Left lung (tissue), 14 donors: ENCODE measurements at places on chromosomes 2 and 18. TPM values are rescaled to one million over a fixed set of nuclear protein-coding genes. Genes with fewer than 3 reads are reported as not detected.
A peak's percentile ranks its signal among the peaks of the same experiment; 100 is the strongest.

SP140 gene
- 1.2 TPM for polyA plus RNA-seq

PRKAG3 gene
- not detected for polyA plus RNA-seq

SCN2A gene
- 0.66 TPM for polyA plus RNA-seq

SLC23A3 gene
- polyA plus RNA-seq = 3.3 TPM

FOXI3 gene
- polyA plus RNA-seq = not detected

CDK5R2 gene
- polyA plus RNA-seq = 0.15 TPM

SPTBN1 gene
- 578 TPM for polyA plus RNA-seq

SPHKAP gene
- polyA plus RNA-seq = 0.92 TPM

GRCh38 chr2:17107151-17107550 lies 411.1 kb downstream of the RAD51AP2 start:
- no peaks in the 10 kb centered on the region for H3K4me1 ChIP-seq
- H3K4me3 ChIP-seq = no peak overlapping the region
- H3K36me3 ChIP-seq = no peaks in the 10 kb centered on the region
- no peak for DNase-seq
- H3K27ac ChIP-seq = no peak overlapping the region
- no peaks in the 10 kb centered on the region for H3K27me3 ChIP-seq

GRCh38 chr2:46097714-46098480 lies 199.3 kb upstream of the EPAS1 start:
- H3K27me3 ChIP-seq = no peaks in the 10 kb centered on the region
- no peaks in the 10 kb centered on the region for H3K36me3 ChIP-seq
- no peak overlapping the region for H3K4me3 ChIP-seq
- H3K4me1 ChIP-seq = peaks cover 30% of the 10 kb centered on the region
- no peak for DNase-seq
- H3K27ac ChIP-seq = peak overlapping the region; percentile 83

GRCh38 chr18:12456441-12456840 lies 48.7 kb downstream of the PRELID3A start:
- H3K27ac ChIP-seq = no peak overlapping the region
- H3K4me3 ChIP-seq = no peak overlapping the region
- no peaks in the 10 kb centered on the region for H3K27me3 ChIP-seq
- H3K36me3 ChIP-seq = no peaks in the 10 kb centered on the region
- DNase-seq = no peak
- H3K4me1 ChIP-seq = no peaks in the 10 kb centered on the region

DNA sequence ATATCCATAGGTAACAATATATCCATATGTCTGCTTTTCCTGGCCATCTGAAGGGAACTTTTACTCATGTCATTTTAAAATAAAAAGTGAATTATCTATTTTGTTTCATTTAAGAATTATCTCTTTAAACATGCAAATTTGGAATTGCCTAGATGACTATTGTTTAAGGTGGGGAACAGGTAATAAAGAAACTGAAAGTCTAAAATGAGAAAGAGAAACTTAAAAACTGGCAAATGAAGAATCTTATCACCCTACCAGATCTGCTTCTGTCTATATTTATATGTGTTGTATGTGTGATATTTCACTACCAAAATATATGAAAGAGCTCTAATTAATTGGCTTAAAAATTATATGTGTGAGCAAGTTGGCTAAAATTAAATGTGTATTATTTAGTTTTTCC lies 243.2 kb upstream of the KCNH7 start:
- no peak overlapping the region for H3K27ac ChIP-seq
- no peak for DNase-seq
- H3K4me3 ChIP-seq = no peak overlapping the region
- no peaks in the 10 kb centered on the region for H3K4me1 ChIP-seq
- no peaks in the 10 kb centered on the region for H3K36me3 ChIP-seq

DNA sequence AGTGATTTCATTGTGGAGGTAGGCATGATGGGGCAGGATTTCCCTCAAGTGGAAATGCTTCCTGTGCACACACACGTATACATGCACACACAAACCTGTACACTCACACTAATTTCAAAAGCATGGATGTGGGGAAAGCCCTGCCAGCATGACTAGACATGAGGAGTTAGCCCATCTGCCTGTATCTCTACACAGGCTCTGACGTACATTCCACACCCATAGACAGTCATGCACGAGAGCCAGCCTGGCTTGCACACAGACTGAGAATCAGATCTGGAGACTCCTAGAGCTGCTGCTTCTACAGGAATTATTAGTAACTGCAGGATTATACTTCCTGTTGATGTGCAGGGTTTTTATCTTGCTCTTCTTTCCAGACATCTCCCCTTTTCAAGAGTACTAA lies 27.3 kb upstream of the NFU1 start:
- H3K4me1 ChIP-seq = no peaks in the 10 kb centered on the region
- H3K4me3 ChIP-seq = no peak overlapping the region
- DNase-seq = no peak

GRCh38 chr2:174617120-174617519 lies 19.5 kb upstream of the WIPF1 start:
- no peak overlapping the region for H3K27ac ChIP-seq
- no peak overlapping the region for H3K4me3 ChIP-seq
- peaks cover 44% of the 10 kb centered on the region for H3K4me1 ChIP-seq
- no peaks in the 10 kb centered on the region for H3K36me3 ChIP-seq

DNA sequence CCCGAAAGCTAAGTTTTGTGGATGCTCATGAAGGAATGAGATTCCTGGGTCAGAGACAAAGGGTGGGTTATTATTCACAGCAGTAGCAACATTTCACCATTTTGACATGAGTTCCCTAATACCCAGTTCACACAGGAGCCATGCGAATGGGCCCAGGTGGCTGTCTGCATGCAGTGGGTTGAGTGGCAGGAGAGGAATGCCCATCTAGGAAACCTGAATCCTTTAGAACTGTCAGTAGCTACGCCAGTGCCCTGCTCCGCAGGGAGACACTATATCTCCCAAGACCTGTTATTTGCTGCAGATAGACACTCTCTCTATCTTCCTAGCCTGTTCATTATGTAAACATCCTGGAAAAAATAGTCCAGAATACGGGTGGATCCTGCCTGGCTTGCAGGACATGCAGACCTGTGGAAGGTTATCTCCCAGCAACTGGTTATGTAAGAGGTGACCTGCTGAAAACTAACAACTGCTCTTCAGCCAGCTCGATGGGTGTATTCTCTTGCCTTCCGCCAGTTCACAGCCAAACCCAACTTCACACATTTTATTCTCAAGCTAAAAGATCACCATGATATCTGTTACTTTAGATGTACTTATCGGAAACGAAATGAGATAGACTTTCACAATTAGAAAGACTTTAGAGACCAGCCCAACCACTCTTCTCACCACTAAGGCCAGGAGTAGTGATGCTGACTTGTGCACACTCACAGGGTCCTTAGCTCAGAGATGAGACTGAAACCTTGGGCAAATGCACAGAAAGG lies 59.1 kb downstream of the MBP start:
- no peaks in the 10 kb centered on the region for H3K36me3 ChIP-seq
- H3K27me3 ChIP-seq = no peaks in the 10 kb centered on the region
- no peak overlapping the region for H3K27ac ChIP-seq
- no peak for DNase-seq

DNA sequence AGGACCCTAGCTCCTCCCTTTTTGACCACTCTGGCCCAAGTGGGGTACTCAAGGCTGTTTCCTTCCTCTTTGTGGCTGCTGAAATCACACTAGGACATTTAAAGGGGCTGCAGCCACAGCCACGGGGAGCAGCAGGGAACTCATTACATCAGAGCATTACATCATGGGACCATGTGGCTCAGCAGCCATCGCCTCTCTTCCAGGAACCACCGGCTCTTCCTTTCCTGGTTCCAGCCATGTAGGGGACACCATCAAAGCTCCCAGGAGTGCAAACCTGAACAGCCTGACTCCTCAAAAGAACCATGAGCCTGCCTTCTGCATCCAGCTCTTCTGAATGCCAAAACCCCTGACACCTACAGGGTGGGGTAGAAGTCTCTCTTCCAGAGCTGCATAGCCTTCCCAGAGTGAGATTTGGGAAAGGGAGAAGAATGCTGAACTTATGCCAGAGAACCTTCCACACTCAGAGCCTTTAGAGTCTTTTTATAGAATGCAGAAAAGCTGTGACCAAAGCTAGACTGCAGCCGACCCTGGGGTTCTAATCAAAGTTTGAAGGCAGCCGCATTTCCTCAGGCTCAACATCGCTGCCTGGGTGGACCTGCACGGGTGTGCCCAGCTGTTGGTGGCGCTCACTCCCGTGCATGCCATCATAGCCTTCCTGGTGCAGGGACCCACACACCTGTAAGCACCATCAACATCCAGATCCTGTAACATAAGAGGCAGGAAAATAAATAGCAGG lies 121.7 kb downstream of the KLHL29 start:
- H3K4me1 ChIP-seq = peaks cover 18% of the 10 kb centered on the region
- no peaks in the 10 kb centered on the region for H3K36me3 ChIP-seq
- DNase-seq = no peak
- H3K27me3 ChIP-seq = peaks cover 6% of the 10 kb centered on the region
- H3K4me3 ChIP-seq = no peak overlapping the region

DNA sequence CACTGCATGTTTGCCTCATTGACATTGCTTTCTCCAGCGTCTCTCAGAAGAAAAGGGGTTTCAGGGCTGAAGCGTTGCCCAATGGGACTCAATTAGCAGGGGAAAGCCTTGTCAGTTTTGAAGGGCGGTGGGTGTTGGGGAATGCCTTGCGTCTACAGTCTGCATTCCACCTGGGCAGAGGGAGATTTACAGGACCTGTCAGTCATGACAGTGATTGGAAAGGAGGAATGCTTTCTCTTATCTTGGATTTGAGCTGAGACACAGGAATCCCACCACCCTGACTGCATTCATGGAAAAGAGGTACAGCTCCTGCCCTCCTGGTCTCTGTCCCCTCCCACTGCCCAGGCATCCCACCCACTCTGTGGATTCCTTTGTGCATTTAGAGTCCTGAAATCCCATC lies 123.9 kb downstream of the ACKR3 start:
- H3K36me3 ChIP-seq = no peaks in the 10 kb centered on the region
- DNase-seq = no peak
- no peaks in the 10 kb centered on the region for H3K4me1 ChIP-seq
